ENCODE measurements at places on chromosomes 4 and X.

GRCh38 chrX:130304587-130305368, 34.9 kb upstream of the SLC25A14 start:
- no peak for DNase-seq

DNA sequence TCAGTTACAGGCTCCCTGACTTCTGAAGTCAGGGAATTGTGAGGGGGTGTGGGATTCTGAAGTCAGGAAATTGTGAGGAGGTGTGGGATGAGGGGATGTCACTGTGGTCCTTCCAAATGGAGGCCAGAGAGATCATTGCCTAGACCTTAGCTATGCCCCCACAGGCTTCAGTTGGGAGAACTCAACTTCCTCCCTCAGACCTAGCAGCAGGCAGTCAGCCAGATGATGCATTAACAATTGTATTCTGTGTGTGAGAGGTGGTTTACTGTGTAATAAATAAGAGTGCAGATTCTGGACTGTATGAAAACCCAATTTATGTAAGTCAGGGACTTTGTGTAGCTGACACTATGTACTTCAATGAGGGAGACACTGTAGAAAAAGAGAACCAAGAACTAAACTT, 65.7 kb downstream of the FREM3 start:
- no peak for DNase-seq

DNA sequence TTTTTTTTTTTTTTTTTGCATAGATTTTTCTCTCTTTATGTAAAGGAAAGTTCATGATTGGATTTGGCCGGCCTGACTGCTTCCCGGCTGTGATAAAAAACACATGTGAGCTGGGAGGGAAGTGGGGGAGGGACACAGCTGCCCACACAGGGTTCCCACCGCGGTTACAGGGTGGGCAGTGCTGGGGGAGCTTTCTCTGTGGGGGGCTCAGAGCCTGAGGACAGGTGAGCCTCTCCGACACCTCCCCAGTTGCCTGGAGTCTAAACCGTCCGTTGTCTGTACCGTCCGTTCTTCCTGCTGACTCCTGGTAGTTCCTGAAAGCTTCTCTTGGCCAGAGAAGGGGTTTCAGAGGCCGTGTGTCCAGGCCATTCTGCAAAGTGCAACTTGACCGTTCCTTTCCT, 21.8 kb downstream of the SHOX start:
- no peak for DNase-seq

GRCh38 chr4:24533364-24533763, 51.0 kb downstream of the DHX15 start:
- no peak for DNase-seq

DNA sequence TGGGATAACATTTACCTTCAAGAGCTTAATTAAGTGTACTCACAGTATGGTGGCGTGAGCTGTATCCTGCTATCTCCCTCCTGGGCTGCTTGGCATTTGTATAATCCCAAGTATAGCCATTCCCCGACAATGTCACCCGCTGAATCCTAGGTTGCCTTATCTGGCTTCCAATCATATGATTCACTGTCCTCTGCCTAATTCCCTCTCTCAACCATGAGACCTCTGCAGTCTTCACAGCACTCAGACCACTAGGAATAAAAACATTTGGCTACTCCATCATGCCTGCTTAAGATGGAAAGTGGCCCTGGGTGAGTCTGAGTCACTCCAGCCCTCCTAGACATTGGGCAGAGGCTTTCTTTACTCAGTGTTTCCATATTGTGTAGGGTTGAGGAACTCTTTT, 28.9 kb upstream of the WDFY3 start:
- DNase-seq: no peak

- no peak for DNase-seq
Measured at GRCh38 chr4:107153228-107153627, 117.1 kb upstream of the DKK2 start.

DNA sequence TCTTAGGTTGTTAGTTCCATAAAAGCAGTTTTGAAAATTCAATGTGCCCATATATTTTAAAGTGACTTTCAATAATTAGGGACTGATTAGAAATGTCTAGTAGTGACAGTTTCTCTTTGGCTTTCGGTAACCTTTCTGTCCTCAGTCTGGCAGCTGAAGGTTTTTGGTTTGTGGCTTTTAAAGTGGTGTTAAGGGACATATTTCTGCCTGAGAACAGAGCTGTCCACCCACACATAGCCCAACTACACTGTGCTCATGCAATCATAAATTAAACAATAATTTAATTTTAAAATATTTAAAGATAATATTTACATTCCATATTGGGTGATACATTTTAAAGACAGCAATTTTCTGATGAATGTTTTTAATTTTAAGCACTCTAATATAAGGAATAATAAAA, 335.0 kb upstream of the TENM3 start:
- DNase-seq: no peak

- no peak for DNase-seq
Measured at GRCh38 chrX:21708116-21708515, 49.8 kb downstream of the SMPX start.

DNA sequence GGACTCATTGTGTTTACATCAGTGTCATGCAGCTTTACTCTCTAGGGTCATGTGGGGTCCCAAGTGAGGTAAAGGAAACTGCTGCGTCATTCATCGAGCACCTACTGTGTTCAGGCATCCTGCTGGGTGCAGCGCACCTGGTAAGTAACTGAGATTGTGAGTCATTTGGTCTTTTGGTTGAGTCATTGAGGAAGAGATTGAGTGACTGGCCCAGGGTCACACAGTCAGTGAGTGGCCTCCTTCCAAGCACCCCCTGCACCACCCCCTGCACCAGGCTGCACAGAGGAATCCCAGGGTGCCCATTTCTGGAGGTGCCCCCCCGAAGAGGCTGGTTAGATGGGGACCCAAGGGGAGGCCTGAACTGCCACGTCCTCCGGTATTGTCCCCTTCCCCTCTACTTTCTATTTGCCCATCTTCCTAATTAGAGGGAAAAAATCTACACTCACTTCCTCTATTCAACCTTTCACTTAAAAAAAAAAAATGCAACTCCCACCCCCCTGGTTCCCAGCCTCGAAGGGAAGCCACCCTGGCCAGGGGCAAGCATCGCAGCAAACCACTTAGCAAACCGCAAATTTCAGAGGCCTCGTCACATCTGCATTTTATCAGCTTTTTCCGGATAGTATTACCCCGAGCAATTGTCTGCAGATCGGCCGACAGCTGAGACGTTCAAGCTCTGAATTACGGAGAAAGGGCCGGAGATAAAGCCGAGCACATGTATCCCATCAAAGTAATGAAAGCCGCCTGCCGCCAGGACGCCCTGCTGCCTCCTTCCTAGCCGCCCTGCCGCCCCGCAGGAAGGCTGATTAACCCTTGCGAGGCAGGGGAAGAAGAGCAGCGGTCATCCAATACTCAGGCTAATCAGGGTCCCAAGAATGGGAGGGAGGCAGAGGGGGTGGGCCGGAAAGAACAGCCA, 96.3 kb upstream of the MSX1 start:
- DNase-seq: no peak

DNA sequence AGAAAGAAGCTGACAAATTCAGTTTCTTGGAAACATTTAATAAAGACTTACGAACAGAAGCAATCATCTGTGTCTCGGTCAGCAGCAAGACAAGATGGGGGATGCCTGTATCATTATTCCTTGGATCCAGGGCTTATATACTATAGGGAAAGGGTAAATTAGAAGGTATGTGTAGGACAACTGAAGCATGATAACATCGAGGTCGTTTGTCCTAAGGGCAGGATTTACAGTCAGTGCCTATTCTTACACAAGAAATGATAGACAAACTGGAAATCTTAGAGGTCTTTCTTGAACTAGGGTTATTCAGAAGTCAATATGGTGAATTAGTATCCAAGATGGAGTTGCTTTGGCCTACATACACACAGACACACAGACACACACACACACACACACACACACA, 553.0 kb downstream of the STPG2 start:
- DNase-seq: no peak

DNA sequence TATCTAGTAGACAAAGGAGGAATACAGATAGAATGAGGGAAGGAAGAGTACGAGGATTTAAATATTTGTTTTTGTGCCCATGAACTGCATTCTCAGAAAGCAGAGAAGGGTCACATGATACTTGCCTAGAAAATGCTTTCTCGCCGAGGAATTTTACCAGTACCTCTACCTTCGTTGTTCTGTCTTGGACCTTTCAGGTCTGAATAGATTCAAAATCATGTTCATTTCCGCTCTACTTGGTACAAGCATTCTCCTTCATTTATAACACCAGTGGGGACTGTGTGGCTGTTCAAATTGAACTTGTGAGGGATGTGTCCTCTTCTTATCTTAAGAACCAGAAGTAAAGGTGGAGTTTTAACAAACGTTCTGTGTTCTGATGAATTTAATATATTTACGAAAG, 1.9 kb downstream of the USP38 start:
- DNase-seq: no peak

- DNase-seq: no peak
Measured at GRCh38 chr4:183030309-183030708, 68.7 kb upstream of the WWC2 start.

GRCh38 chr4:93828995-93829819, 654 bp downstream of the ATOH1 start:
- DNase-seq: no peak

- DNase-seq: no peak
Measured at GRCh38 chr4:75099321-75099720, 166.4 kb downstream of the PARM1 start.

GRCh38 chr4:6333301-6334202, 63.9 kb downstream of the WFS1 start:
- DNase-seq: no peak

DNA sequence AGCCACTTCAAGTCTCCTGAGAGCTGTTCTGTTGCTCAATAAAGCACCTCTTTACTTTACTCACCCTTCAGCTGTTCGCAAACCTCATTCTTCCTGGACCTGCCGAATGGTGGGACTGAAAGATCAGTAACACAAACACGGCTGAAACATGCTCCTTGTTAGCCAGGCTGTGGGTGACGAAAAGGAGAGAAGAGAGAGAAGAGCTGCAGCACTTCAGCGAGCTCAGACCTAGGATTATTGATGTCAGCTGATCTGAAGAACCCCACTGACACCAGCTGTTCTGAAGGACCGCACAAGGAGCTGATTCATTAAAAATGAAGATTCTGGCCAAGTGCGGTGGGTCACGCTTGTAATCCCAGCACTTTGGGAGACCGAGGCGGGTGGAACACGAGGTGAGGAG, 2020.0 kb upstream of the ADGRL3 start:
- no peak for DNase-seq

DNA sequence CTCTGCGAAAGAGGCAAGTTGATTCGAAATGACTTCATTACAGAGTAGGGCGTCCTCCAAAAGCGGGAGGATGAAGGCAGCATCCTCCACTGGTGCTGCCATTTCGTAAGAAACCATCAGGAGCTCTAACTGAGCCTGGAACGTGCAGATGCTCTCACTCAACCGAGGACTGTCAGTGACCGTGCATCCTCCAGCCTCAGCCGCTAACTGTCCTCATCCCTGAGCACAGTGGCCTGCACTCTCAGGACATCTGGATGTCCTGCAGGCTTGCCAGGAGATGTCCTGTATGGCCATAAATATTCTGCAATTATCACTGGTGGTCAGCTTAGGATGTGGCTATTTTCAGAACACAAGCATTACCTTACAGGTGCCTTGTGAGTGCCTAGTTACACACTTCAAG, 107.1 kb upstream of the ADRA2C start:
- DNase-seq: no peak

- no peak for DNase-seq
Measured at GRCh38 chr4:74545448-74545847, 100.5 kb downstream of the AREG start.

GRCh38 chrX:63740382-63740781, 44.6 kb downstream of the ARHGEF9 start:
- no peak for DNase-seq

- DNase-seq: no peak
Measured at GRCh38 chrX:45001048-45001447, 128.1 kb downstream of the KDM6A start.

- DNase-seq: no peak
Measured at GRCh38 chr4:54727346-54727745, 69.6 kb downstream of the KIT start.

DNA sequence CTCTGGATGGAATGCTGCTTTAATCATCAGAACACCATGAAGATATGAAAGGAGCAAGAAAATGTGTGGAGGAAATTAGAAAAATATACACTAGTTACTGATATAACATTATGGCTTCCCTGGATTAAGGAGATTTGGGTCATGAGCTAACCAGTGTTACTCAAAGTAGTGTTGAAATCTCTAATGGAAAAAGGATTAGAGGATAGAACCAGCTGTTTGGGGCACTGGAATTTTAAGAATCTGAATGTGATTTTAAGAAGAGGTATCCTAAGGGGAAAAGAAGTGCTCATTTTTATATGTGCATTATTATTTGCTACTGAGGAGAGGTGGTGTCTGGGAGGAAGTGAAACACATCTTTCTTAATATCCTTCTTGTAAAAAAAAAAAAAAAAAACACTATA, 164.1 kb upstream of the PPARGC1A start:
- no peak for DNase-seq

DNA sequence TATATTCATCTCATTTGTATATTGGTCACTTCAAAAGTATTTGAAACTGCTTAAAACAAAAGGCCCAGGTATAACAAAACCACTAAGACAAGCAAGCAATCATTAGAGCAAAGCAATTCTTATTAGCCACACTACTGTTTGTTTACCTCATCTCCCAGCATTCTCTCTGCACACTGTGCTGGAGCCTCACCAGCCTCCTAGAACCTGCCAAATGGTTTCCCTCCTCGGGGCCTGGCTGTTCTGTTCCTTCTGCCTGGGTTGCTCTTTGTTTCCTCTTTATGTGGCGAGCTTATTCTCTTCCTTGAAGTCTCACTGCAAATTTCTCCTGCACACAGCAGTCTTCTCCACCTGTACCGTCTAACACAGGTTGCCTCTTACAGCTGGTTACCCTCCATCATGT, 67.5 kb upstream of the MND1 start:
- no peak for DNase-seq

DNA sequence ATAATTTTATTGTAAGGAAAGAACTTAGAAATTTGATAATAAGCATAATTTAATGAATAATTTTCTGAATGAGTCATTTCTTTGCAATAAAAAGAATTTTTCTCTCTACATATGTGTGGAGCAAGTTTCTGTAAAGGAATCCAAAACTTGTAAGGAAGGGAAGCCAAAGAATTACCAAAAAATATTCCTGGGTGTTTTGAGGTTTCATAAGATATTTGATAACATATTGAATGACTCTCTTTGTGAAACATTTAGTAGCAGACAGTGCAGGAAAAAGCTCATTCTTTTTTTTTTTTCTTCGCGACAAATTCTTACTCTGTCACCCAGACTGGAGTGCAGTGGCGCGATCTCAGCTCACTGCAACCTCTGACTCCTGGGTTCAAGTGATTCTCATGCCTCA, 469.0 kb upstream of the MAGEB2 start:
- no peak for DNase-seq

- no peak for DNase-seq
Measured at GRCh38 chr4:93645120-93645519, 183.4 kb upstream of the ATOH1 start.

GRCh38 chrX:49838374-49838773, 9.3 kb downstream of the PAGE4 start:
- DNase-seq: no peak

Data from stimulated activated CD4-positive, alpha-beta T cell treated with anti-CD3 and anti-CD28 coated beads, Interleukin-1b, Interleukin-23, amount 100 ng/mL, for 1 hour (primary cell).